Smooth muscle cell of the brain vasculature (primary cell): ENCODE measurements at places on chromosomes 6 and 20.

- no peak for DNase-seq
These were observed 1090.0 kb downstream of the EPHA7 start for GRCh38 chr6:92329208-92329847.

- no peak for DNase-seq
These were observed 6.5 kb downstream of the MEP1A start for GRCh38 chr6:46799657-46800056.

DNA sequence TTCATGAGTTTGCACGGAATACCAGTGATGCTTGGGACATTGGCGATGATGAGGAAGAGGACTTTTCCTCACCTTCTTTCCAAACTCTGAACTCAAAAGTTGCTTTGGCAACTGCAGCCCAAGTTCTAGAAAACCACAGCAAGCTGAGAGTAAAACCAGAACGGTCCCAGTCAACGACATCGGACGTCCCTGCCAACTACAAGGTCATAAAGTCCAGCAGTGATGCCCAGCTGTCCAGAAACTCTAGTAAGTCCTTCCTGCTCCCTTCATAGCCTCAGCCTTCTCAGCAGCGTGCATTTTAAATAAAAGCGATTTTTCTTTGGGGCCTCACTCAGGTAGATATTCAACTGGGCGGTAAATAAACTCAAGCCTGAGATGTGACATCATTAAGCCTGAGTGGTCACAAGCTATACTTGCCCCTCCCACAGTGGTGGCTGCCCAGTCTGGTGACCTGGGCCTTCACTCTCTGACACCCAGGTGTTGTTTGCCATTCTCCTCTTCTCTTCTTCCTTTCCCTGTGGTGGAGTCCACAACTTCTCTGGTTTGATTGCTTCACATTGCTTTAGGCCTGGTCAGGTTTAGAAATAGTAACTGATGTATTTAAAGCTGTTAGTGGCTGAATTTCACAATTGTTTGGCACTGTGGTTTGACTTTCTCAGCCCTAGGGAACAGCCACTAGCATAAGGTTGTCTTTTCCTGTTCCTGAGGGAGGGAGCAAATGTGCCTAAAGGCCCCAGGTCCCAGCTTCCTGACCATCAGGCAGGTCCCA lies 21.6 kb upstream of the TMEM217 start:
- no peak for DNase-seq

DNA sequence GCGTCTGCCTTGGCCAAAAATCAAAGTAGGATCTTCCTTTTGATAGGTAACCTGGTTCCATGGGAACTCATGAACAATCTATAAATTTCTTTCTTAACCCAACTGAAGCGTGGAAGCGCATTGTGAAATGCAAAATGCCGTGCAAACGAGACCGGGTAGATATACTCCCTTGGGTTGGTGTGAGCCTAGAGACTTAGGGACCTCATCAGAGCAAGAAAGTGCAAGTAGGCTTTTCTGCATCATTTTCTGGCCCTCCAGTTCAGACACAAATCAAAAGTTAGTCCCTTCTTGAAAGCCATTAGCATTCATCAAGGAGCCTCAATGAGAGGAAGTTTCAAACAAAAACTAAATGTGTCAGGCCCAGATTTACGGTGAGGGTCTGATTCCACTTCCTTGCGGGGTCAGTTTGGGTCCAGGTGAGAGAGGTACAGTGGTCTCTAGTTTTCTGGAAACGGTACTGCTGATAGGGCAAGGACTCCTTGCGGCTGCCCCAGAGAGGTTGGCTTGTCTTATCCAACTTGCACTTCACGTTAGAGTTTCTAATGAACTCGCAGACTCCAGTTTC lies 5.3 kb upstream of the ZNF184 start:
- no peak for DNase-seq

DNA sequence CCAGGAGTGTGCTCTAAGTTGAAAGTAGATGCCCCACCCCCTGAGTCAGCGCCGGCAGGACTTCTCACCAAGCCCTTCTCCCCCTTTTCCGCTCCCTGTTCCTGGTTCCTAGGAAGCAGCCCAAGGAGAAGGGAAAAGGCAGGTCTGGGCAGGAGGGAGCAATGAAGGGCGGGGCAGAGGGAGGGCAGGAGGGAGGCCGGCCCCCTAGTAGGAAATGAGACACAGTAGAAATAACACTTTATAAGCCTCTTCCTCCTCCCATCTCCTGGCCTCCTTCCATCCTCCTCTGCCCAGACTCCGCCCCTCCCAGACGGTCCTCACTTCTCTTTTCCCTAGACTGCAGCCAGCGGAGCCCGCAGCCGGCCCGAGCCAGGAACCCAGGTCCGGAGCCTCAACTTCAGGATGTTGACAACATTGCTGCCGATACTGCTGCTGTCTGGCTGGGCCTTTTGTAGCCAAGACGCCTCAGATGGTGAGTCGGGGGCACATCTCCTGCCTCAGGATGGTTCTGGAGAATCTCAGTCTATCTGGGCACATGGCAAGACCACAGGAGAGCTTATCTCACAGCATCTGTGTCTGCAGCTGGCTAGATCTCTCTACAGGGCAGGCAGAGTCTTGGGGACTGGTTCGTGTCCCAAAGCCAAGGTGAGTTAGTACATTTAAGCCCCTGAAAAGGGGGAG lies at the start of gene PROCR:
PROCR (plus strand) TSS at position 320 of the 681 bp plus-strand sequence; CDS start at position 403, 83 bp downstream.
- peak; percentile 62 for DNase-seq

- DNase-seq: no peak
These were observed 63.1 kb upstream of the PHACTR1 start for GRCh38 chr6:12653486-12653885.

DNA sequence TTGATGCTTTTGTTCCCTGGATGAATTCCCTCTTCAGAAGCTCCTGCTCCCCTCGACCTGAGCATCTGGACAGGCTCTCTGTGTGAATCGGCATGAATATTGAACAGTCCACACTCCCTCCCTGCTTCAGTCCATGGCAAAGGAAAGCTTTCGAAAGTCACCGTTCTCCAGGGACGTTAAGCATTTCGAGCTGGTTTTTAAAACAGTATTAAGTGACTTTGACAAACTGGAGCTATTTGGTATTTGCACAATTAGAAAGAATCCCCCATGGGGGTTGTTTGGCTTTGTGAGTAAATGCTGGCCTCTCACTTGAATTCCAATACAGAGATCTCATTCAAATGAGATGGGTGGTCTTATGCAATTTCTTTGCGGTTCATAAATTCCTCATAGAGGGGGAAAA lies 85.3 kb upstream of the TIAM2 start:
- DNase-seq: no peak

DNA sequence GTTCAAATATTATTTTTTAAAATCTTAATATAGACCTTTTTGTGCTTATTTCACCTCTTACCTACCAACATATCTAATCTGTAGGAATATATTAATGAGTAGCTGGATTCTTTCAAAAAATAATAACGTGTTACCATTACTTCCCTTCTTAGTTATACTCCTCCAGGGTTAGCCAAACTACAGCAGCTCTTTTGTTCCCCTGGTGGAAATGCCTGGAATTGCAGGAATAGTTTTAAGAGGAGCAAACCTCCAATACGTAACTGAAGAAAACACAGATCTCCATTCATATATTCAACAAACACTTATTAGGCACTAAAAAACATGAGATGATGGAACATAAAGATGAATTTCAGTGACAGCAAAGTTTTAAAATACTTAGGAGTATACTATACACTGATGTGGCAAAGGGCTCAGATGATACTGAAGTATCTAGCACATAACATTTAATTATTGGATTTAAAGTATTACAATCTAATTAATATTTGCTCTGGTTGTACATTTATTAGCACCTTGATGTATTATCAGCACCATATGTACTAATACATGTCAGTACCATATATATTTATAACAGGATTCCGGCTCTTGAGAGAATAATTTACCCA lies 78.3 kb downstream of the TBX18 start:
- no peak for DNase-seq

DNA sequence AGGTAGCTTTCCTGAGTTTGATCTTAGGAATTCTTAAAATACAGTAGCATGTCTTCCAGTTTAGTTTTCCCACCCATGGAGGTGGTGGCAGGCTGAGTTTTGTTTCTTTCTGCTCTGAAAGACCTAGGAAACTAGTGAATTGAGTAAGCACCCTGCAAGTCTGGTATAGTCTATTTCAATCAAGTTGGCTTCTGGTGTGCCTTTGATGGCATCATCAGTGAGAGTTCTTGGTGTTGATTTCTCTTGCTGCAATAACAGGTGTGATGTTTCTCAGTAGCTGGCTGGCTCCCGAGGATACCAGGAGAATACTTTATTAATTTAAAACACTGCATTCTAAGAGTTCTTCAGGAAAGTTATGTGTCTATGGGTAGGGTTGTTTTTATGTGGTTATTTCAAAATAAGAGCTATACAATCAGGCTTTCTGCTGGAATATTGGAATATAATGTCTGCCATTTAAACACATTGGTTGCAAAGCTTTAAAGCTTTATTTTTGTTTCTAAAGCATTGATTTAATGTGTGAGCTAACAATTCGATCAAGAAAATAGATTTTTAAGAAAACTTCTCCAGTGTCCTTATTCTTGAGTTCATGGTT lies 19.0 kb downstream of the VAPB start:
- no peak for DNase-seq

DNA sequence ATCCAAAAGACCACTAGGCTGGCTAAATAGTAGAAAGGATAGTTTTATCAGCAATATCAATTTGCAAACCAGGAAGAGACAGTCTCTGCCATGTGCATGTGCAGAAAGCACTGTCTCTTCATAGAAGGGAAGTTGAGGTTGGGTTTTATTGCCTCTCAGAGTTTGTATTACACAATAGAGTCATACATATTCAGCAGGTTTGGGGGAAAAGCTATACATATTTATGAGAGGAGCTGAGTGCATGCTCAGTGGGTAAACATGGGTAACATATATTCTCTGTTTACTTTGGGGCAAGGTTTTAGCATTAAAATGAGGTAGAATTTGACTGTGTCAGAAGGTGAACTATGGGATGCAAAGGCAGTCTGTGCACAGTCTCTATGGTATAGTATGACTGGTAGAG lies 14.9 kb downstream of the TMEM170B start:
- DNase-seq: no peak

DNA sequence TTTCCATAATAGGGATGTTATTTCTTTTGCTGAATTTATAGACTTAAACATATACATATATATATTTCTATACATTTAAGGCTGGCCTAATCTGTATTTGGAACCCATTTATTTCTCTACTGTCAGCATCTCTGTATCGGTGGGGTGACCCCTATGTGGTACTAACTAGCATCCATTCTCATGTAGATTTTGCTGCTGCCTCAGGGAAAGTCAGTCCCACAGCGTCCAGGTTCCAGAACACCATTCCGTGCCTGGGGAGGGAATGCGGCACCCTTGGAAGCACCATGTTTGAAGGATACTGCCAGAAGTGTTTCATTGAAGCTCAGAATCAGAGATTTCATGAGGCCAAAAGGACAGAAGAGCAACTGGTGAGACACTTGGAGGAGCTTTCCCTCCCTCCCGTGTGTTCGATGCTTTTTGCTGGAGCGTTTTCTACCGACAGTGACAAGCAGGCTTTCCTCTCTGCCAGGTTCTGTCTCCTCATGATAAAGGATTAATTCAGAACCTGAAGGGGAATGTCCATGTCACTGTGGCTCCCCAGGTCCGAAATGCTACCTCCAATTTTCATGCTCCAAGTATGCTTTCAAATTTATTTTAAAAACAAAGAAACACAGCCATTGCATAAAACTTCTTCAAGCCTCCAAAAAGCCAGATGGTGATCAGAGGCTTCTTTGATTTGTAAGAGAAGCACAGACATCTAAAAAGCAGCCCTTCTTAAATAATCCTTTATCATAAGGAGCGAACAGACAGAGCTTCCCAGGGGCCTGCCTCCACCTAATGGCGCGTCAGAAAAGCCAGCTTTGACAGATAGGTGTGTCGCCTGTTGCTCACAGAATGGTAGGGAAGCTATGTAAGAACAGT lies 13.1 kb downstream of the TNFAIP3 start:
- DNase-seq: no peak

- no peak for DNase-seq
These were observed 103.1 kb upstream of the MRPS10 start for GRCh38 chr6:42320762-42321161.

- DNase-seq: no peak
These were observed 57.1 kb upstream of the CEP162 start for GRCh38 chr6:84284428-84285049.

DNA sequence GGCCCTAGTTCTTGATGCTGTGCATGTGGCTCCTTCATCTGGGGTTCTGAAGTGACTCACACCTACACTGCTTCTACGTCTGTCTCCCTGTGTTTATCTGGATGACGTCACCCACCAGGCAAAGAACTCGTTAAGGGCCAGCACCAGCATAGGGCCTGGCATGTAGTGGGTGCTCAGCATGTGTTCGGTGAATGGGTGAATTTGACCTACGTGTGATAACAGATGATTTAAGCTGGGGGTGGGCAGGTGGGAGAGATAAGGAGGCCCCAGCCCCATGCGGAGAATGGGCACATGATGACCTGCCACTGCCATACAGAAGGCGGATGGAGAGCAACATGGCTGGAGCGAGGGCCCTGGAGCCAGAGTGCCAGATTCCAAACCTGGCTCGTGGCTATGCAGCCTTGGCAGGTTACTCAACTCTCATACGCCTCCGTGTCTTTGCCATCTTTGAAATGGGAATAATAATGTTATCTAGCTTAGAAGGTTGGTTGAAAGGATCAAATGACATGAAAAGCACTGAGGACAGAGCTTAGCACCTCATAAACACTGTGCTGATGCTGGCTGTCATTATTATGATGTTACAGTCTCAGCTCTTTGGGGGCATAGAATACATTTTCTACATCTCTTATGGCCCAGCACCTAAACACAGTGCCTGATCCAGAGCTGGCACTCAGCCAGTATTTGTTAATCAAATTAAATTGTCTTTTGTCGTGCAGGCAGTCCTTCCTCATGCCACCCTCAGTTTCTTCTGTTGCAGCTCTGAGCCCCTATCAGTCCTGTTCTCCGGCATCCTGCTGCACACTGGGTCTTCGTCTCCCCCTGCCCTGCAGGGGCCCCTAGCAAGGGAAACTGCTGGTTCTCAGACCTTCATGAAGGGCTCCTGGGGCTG lies 39.6 kb downstream of the VEGFA start:
- no peak for DNase-seq

DNA sequence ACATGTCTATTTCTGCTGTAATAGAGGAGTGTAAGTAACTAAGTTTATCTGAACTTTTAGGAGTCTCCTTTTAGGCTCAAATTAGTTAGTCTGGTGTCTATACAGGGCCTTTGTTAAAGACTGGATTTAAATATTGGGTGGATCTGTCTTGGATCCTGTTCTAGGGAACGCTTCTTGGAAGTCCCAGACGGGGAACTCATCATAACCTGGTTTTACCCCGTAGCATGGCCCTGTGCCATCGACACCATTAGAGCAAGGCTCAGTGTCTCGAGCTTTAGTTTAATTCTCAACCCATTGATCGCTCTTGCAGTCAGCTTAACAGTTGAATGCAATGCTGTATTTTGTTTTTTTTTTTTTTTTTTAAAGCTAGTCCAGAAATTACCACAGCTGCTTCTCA lies 89.9 kb downstream of the CARMIL1 start:
- DNase-seq: no peak

GRCh38 chr20:58606184-58606583 lies 44.9 kb upstream of the STX16 start:
- DNase-seq: no peak
